Stimulated activated CD4-positive, alpha-beta T cell treated with anti-CD3 and anti-CD28 coated beads, Interleukin-1b, Interleukin-23, amount 100 ng/mL, for 1 hour (primary cell): ENCODE measurements at places on chromosomes 12 and 14.

- no peak for DNase-seq
These were observed 45.5 kb downstream of the GIT2 start for GRCh38 chr12:109950625-109951024.

GRCh38 chr14:64675312-64675711, 28.9 kb upstream of the PLEKHG3 start:
- DNase-seq, result no peak

GRCh38 chr14:68328509-68328908, 464.4 kb downstream of the ZFP36L1 start:
- no peak for DNase-seq

- no peak for DNase-seq
These were observed 666 bp downstream of the FMNL3 start for GRCh38 chr12:49706351-49707127.

DNA sequence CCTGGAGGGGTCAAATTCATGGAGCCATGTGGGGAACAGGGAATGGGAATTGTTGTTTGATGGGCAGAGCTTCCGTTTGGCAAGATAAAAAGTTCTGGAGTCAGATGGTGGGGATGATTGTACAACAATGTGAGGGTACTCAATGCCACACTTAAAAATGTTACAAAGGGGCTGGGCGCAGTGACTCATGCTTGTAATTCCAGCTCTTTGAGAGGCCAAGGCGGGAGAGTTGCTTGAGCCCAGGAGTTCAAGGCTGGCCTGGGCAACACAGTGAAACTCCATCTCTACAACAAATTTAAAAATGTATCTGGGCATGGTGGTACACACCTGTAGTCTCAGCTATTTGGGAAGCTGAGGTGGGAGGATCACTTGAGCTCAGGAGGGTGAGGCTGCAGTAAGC, 66.0 kb upstream of the DIO3 start:
- no peak for DNase-seq

GRCh38 chr12:119940897-119941296, 48.1 kb upstream of the BICDL1 start:
- no peak for DNase-seq

DNA sequence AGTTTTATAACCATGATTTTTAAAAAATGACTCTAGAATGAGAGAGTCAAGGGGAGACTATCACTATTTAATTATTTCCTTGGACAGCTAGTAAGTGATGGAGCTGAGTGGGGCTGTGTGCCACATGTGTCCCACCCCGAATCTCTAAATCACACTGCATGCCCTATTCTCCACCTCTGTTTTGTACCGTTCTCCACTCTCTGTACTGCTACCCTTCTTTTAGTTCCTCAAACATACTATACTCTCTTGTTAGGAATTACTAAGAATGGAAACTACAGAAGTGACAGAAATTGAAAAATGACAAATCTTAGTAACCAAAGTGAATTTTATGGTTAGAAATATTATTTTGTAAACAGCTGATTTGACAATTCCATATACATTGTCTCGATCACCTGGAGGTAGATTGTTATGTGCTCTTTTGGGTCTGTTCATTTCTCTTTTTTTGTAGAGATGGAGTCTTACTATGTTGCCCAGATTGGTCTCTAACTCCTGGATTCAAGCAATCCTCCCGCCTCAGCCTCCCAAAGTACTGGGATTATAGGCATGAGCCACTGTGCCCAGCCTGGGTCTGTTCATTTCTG, 35.9 kb downstream of the SLC11A2 start:
- no peak for DNase-seq

DNA sequence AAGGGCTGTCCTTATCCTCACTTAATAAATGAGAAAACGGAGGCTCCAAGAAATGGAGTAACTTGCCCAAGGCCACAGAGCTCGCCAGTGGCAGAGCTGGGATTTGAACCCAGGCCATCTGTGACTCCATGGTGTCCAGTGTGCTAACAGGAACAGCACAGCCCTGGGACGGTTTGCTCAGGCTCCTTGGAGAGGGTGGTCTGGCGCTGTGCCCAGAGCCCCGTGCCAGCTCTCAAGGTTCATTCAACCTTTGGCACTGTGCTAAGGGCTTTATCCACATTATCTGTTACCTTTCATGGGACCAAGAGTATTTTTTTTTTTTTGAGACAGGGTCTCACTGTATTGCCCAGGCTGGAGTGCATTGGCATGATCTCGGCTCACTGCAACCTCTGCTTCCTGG, 8.1 kb downstream of the DAO start:
- DNase-seq, result no peak

DNA sequence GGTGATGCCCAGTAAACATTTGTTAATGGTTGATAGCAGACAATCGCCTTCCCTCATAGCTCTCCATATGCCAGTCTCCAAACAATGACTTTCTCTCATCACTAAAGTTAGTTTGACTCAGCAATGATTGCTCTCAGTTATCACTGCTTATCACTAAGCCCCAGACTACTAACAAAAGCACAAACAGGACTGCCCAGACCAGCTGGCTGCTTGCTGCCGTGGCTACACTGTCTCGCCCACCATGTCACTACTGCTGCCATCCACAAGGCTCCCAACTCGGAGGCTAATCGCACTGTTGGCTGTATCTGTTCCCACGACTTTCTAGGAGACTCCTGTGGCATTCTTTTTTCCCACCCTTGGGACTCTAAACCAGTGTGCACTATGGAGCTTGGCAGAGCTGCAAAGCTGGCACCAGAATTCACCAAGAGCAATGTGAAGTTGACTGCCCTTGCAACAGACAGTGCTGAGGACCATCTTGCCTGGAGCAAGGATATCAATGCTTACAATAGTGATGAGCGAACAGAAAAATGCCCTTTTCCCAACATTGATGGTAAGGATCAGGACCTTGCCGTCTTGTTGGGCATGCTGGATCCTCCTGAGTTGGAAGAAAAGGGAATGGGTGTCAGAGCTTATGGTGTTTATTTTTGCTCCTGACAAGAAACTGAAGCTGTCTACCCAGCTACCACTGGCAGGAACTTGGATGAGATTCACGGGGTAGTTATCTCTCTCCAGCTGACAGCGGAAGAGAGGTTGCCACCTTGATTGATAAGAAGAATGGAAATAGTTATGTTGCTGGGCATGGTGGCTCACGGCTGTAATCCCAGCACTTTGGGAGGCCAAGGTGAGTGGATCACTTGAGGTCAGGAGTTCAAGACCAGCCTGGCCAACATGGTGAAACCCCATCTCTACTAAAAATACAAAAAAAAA, 27.1 kb upstream of the NR2C1 start:
- DNase-seq, result no peak

DNA sequence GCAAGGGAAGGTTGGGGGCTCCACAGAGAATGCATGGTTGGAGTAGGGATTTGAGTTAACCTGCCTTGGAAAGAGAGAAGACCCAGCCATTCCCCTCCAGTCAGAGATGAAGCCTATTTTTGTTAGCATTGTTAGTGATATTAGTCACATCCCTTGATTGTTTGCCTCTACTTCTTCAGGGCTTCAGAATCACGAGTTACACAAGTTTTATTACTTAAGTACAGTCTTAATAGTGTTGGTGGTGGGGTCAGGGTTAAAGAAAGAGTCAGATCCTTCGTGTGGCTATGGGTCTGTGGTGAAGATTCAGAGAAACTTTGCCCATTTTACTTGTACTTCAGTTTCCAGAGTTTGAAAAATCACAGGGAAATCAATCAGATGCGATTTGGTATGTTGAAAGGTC, 363.1 kb downstream of the LRIG3 start:
- DNase-seq, result no peak

GRCh38 chr12:88310666-88311065, 168.6 kb downstream of the TMTC3 start:
- DNase-seq, result no peak

- no peak for DNase-seq
These were observed at the start of gene SIX6 for GRCh38 chr14:60508707-60509437. TSS of gene SIX6 (plus strand) at chr14:60509146. CDS start at chr14:60509399, 253 bp downstream.

- DNase-seq, result no peak
These were observed 110.8 kb downstream of the SEC23A start for GRCh38 chr14:38992067-38992844.

GRCh38 chr12:108360487-108360886, 21.4 kb upstream of the CMKLR1 start:
- no peak for DNase-seq

GRCh38 chr12:25213338-25213737, 18.3 kb downstream of the ETFRF1 start:
- DNase-seq, result no peak

GRCh38 chr12:19794116-19794515, 354.8 kb downstream of the AEBP2 start:
- DNase-seq, result no peak

GRCh38 chr14:64733899-64734298, 29.7 kb downstream of the PLEKHG3 start:
- DNase-seq, result no peak

DNA sequence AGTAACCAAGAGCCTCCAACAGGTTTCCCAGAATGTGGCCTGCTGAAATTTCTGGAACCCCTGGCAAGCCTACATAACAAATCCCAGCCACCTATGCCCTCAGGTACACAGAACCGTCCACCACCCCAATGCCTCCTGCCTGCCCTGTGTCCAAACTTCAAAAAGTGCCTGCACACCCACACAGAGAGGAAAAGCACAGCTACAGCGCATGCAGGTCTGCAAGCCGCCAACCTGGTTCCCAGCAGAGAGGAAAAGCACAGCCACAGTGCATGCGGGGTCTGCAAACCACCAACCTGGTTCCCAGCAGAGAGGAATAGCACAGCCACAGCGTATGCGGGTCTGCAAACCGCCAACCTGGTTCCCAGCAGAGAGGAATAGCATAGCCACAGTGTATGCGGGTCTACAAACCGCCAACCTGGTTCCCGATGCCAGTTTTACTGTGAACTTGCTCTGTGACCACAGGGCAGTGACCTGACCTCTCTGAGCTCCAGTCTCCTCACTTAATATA, 113.5 kb downstream of the SCARB1 start:
- DNase-seq, result no peak

DNA sequence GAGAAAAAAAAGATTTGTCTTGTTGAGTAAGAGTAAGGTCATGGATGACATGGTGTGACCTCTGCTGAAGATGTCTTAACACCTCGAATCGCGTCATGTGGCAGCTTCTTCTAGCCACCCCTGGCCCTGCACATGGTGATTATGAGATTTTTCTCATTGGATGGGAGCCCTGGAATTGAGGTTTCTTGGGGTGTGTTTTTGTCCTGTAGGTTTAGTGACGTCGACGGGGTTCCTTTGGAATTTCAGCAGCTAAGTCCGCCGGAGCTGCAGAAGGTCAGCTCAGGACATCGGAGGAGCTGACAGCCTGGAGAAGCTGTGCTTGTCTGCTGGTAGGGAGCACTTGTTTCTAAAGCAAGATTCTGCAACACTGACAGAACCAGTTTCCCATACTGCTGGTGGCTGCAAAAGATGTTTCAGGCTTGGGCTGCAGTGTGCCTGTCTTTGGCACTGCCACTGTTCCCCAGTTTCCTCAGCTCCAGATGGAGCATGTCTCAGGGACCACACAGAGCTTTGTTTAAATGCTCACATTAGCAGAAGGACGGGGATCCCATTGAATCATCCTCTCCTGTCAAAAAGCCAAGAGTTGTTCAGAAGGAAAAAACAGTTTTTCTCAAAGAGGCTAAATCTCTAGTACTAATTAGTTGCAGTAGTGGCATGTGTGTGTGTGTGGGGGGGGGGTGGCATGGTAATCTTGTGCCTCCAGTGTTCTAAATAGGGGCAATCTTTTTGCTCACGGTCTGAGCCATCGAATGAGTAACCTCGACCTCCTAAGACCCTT, 5.2 kb upstream of the FOS start:
- no peak for DNase-seq

- DNase-seq, result no peak
These were observed 107.1 kb downstream of the MYRFL start for GRCh38 chr12:69932154-69932553.

DNA sequence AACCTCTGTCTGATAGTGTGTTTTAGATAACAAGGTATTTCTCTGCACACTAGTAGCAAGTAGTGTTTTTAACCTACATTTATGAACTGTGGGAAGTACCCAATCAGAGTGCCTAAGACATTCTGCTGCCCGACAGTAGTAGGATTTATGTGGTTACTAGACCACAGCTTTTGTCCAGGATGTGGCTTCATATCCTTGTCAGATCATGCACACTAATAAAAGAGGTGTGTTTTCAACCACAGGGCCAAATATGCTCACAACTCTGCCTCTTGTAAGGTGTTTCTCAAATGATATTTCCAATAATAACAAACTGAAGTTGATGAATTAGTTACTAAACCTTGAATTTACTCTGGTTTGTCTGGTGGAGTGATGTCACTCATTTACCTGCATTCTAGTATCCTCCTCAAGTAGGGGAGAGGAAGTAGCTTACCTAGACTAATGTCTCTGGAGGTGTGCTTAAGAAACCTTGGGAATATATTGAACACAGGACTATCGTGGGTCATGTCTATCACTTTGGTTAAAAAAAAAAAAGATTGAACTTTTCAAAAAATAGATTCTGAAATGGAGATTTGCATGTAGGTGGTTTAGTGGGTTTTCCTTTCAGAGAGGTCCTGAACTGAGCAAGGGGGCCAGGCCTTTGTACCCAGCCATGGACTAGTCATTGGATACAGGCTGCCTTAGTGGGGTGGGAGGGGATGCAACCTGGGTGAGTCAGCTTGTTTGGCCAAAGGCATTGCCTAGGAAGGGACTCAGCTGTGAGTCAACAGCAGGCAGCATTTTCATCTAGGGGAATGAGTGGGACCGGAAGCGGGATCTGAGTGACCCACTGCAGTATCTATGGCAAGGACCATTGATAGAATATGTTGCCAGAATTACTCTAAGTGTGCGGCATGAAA, 14.1 kb downstream of the FBXW8 start:
- DNase-seq, result no peak

DNA sequence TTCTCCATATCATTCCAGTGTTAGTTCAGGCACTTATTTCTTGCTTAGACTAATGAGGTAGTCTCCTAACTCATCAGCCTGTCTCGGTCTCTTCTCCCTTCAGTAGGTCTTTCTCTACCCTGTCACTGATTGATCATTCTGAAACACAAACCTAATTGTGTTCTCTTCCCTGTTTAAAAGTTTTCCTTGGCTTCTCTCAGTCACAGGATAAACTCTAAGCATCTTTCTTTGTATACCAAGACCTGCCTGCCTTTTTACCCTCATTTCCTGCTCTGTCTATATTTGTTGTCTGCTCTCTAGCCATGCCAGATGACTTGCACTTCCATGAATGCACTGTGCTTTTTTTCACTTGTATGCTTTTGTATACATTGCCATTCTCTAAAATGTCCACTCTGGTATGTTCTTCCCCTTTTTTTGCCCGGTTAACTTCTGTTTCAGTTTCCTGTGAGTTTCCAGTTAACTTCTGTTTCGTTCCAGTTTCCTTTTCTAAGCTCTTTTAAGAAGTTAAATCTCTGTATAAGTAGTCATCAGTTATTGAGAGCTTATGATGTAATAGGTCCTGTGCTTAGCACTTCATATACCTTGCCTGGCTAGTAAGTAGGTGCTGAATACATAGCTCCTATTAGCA, 12.8 kb downstream of the DIP2B start:
- no peak for DNase-seq

DNA sequence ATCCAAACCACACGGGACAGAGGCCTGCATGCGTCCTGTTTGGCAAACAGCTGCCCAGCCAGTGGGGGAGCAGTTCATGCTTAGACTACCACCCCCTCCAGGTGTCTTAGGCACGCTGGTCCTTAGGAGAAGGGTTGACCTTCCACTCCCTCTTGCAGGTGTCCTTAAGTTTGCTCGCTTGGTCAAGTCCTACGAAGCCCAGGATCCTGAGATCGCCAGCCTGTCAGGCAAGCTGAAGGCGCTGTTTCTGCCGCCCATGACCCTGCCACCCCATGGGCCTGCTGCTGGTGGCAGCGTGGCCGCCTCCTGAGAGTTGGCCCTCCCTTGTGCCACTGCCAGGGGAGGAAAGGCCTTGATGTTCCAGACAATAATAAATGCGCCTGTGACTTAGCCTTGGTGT, 1.8 kb downstream of the C12orf57 start:
- DNase-seq, result no peak
